GM13977 (cell line): ENCODE measurements at places on chromosomes 5 and 9.

- no peak for DNase-seq
Measured at GRCh38 chr5:77182367-77182766, 28.1 kb upstream of the PDE8B start.

- no peak for DNase-seq
Measured at GRCh38 chr5:127840198-127840524, 137.0 kb downstream of the CCDC192 start.

DNA sequence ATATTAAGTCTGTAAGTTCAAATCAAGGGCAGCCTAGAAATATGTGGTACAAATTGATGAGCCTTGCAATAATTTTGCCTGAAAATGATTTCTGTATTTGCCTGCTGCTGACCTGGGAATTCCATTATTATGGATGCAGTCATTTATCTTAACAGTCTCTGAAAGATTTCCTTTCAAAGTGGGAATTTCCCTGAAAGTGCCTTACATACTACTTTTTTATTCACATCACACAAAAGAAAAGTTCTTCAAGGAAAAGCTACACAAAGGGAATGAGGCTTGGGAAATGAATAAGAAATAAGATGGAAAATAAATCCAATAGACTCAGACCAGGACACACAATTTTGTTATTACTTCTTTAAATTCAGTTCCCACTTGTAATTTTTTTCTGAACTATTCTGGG is 537.8 kb upstream of the PTGER4 start:
- DNase-seq: no peak

DNA sequence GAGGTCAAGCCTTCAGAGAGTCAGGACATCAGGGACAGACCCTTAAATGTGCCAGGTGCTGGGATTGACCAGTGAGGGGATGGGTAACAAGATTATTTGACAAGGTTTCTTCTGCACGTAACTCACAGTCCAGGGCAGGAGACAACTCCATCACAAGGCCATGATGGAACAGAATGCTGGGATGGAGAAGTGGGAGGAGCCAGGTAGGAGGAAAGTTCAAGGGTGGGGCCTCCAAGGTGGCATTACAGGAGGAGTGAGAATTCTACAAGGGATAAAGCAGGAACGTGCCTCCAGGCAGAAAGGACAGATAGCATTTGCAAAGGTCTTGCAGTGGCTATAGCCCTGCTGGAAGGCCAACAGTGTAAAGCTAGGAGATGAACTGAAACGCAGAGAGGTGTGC is 102.2 kb downstream of the FGF18 start:
- no peak for DNase-seq

GRCh38 chr5:60611099-60611740 is 88.7 kb downstream of the DEPDC1B start:
- no peak for DNase-seq

GRCh38 chr5:151970885-151971284 is 46.2 kb upstream of the GLRA1 start:
- DNase-seq: no peak

DNA sequence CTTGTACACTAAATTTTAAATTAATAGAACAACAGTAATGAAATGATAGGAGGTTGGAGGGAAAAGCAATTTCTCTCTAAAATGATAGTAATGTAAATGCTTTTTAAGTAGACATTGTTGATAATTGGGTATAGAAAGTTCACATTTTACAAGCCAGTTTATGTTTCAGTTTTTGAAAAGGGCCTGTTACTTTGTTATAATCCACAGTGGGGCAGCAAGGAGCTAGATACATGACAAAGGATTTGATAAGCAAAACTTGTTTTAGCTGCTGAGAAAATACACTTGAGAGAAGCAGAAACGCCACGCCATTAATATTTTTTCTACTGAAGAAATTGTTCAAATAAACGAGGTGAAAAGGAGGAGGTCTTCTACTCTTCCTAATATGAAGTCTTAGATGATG is 30.2 kb downstream of the SREK1 start:
- DNase-seq: no peak

DNA sequence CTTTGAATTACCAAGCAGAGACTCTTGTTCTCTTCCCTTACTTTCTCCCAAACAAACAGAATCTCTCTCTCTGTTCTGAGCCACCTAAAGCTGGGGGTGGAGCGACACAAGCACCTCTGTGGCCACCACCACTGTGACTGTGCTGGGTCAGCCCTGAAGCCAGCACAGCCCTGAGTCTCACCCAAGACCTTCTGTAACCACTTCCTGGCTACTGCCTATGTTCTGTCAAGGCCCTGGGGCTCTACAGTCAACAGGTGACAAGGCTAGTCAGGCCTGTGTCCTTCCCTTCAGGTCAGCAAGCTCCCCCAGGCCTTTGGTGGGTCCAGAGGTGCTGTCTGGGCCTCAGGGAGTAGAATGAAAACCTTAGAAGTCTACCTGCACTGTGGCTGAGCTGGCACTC is 26.1 kb upstream of the SLC28A3 start:
- DNase-seq: no peak

- peak; percentile 60 for DNase-seq
Measured at GRCh38 chr9:14846871-14847311, 63.3 kb downstream of the FREM1 start.

- no peak for DNase-seq
Measured at GRCh38 chr9:133879615-133880014, 112.5 kb downstream of the VAV2 start.

DNA sequence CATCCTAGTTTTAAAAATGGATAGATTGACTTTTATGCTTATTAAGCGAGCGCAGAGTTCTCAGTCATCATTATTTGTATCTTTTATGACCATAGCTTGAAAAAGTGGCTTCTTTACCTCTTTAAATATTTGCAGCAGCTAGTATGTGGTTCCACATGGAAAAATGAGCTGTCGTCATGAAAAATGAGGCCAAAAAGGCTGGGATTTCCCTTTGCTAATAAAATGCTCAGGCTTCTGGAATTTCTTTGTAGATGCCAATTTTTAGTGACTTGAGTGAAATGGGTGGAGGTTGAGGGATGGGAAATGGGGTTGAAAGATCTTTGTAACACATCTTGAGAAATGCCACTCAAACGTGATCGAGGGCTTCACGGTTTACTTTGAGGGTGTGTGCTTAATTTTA is 35.2 kb downstream of the RAI14 start:
- no peak for DNase-seq
